ENCODE measurements at places on chromosomes 7 and 10. TPM values are rescaled to one million over a fixed set of nuclear protein-coding genes. Genes with fewer than 3 reads are reported as not detected.

DNA sequence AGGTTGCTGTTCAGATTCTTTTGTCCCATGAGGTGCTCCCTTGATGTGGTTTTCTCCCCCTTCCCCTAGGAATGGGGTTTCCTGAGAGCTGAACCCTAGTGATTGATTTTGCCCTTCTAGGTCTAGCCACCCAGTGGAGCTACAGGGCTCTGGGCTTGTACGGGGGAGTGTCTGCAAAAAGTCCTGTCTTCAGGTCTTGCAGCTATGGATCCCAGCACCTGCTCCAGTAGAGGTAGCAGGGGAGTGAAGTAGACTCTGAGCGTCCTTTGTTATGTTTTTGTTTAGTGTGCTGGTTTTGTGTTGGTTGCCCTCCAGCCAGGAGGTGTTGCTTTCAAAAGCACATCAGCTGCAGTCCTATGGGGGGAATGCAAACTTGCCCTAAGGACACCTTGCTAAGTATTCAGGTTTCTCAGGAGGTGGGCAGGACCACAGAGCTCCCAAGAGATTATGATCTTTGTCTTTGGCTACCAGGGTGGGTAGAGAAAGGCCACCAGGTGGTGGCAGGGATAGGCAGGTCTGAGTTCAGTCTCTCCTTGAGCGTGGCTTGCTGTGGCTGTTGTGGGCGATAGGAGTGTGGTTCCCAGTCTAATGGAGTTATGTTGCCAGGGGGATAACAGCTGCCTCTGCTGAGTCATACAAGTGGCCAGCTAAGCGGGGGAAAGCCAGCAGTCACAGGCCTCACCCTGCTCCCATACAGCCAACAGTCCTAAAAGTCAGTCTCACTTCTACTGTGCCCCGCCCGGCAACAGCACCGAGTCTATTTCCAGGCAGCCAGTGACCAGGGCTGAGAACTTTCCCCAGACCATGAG, 92.4 kb upstream of the JCAD start:
- peak; percentile 1 for DNase-seq
- H3K27ac ChIP-seq = no peak overlapping the region
- H3K4me3 ChIP-seq = no peak overlapping the region
- H3K27me3 ChIP-seq = no peaks in the 10 kb centered on the region
- H3K36me3 ChIP-seq = no peaks in the 10 kb centered on the region

DNA sequence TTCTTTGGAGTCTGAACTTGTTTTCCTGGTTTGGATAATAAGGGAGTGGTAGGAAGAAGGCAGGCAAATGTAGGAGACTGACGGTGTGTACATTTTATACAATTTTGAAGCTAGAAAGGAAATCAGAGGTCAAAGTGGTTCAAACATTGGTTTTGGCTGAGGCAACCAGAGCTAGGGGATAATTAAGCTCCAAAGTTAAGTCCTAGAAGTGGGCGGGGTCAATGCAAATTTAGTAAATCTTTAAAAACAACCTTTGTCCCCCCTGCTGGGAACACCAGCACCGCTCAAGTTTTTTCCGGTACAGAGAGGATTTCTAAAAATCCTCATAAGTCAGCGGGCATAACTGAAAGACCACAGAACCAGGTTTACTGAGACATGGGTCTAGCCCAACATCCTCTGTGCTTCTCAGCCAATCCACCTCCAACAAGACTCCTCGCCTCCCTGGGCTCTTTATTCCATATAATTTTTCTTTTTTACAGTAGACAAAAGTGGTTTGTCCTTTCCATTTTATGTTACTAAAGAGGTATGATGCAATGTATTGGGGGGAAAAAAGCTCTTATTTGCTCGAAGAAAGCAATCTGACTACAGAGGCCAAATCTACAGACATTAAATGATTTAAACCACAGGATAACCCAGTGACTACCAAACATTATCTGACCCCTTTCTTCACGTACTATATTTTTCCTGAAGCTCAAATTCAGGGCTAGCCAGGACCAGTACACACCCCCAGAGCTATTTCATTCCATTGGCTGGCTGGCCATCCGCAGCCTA, 1.6 kb downstream of the GLUD1 start:
- H3K4me1 ChIP-seq = peaks cover 27% of the 10 kb centered on the region
- no peaks in the 10 kb centered on the region for H3K36me3 ChIP-seq
- H3K4me3 ChIP-seq = peak overlapping the region; percentile 82
- no peak for DNase-seq

Gene BPGM
- total RNA-seq = 10.7 TPM

DNA sequence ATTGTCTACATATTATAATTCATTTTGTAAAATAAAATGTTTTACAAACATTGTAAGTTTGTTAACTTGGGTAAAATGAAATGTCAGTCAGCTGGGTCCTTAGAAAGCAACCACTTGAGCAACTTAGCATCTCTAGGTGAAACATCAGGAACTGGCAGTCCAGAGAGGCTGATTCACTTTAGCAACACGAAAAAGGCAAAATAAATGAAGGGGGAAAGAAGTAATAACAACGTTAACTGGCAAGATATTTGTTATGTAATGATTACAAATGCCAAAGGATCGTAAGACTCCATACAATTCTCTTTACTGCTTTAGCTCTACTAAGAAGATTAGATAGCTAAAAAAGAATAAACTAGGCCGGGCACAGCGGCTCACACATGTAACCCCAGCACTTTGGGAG, 5.0 kb downstream of the PDZD8 start:
- peaks cover 51% of the 10 kb centered on the region for H3K4me1 ChIP-seq
- no peak for DNase-seq
- no peak overlapping the region for H3K4me3 ChIP-seq
- no peaks in the 10 kb centered on the region for H3K27me3 ChIP-seq
- H3K27ac ChIP-seq = peak overlapping the region; percentile 46
- no peaks in the 10 kb centered on the region for H3K36me3 ChIP-seq

Gene LIPK
- not detected for total RNA-seq

Gene FLNC
- total RNA-seq = 10.2 TPM

DNA sequence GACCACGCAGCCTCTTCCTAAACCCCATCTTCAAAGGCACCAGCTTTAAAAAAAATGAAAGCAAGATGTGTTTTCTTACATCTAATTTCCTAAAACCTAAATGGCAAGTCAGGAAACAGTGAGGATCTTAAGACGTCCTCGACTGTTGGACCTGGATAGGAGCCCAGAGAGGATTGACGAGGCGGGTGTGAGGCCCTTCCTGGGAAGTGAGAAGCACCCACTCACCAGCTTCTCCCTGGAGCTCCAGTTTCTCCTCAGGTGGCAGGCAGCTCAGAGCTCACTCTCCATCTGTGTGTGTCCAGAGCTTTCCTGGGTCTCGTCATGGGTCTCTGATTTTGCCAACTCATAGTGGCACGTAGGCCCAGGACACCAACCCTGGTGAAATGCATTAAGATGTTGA, 614.0 kb upstream of the AUTS2 start:
- no peak overlapping the region for H3K4me3 ChIP-seq
- no peaks in the 10 kb centered on the region for H3K27me3 ChIP-seq
- no peak for DNase-seq
- no peaks in the 10 kb centered on the region for H3K36me3 ChIP-seq
- no peaks in the 10 kb centered on the region for H3K4me1 ChIP-seq

GRCh38 chr7:95715274-95715673, 57.1 kb upstream of the DYNC1I1 start:
- no peaks in the 10 kb centered on the region for H3K36me3 ChIP-seq
- no peaks in the 10 kb centered on the region for H3K27me3 ChIP-seq
- H3K27ac ChIP-seq = no peak overlapping the region
- no peak overlapping the region for H3K4me3 ChIP-seq
- DNase-seq = no peak
- no peaks in the 10 kb centered on the region for H3K4me1 ChIP-seq

- no peaks in the 10 kb centered on the region for H3K27me3 ChIP-seq
- no peak for DNase-seq
- peak overlapping the region; percentile 54 for H3K27ac ChIP-seq
- H3K4me1 ChIP-seq = peaks cover 60% of the 10 kb centered on the region
Observed at GRCh38 chr10:71999360-72000072, 35.3 kb downstream of the CHST3 start.

DNA sequence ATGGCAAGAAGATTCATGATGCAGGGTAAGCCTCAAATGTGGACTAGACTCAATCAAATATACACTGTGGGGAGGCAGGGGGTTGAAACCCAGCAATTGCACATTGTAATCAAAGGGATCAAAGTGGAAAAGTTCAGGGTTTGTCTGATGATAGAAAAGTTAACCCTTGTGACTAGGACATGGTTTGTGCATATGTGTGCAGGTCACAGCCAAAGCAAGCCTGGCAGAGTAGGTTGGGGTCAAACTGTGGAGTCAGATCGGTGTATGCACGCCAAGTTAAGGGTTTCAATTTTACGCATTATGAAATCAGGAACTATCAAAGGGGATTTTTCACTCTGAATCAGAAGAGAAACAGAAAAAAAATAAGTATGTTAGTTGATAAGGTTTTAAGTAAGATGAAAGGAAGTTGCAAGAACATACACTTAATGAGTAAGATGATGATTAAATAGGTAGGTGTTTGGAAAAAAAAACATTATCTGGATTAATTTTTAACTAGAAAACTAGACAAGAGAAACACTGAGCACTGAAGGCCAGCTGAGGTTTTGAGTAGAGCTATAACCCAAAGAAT, 188.3 kb downstream of the DGKB start:
- no peaks in the 10 kb centered on the region for H3K36me3 ChIP-seq
- H3K27me3 ChIP-seq = no peaks in the 10 kb centered on the region
- no peak for DNase-seq

- H3K36me3 ChIP-seq = no peaks in the 10 kb centered on the region
- no peaks in the 10 kb centered on the region for H3K27me3 ChIP-seq
- peak overlapping the region; percentile 14 for H3K4me3 ChIP-seq
- DNase-seq = no peak
- no peaks in the 10 kb centered on the region for H3K4me1 ChIP-seq
Observed at GRCh38 chr7:124649397-124650014, 116.1 kb downstream of the GPR37 start.

- no peak for DNase-seq
- no peaks in the 10 kb centered on the region for H3K36me3 ChIP-seq
- no peak overlapping the region for H3K27ac ChIP-seq
- H3K27me3 ChIP-seq = no peaks in the 10 kb centered on the region
- no peaks in the 10 kb centered on the region for H3K4me1 ChIP-seq
- no peak overlapping the region for H3K4me3 ChIP-seq
Observed at GRCh38 chr10:68202960-68203353, 29.0 kb downstream of the ATOH7 start.

DNA sequence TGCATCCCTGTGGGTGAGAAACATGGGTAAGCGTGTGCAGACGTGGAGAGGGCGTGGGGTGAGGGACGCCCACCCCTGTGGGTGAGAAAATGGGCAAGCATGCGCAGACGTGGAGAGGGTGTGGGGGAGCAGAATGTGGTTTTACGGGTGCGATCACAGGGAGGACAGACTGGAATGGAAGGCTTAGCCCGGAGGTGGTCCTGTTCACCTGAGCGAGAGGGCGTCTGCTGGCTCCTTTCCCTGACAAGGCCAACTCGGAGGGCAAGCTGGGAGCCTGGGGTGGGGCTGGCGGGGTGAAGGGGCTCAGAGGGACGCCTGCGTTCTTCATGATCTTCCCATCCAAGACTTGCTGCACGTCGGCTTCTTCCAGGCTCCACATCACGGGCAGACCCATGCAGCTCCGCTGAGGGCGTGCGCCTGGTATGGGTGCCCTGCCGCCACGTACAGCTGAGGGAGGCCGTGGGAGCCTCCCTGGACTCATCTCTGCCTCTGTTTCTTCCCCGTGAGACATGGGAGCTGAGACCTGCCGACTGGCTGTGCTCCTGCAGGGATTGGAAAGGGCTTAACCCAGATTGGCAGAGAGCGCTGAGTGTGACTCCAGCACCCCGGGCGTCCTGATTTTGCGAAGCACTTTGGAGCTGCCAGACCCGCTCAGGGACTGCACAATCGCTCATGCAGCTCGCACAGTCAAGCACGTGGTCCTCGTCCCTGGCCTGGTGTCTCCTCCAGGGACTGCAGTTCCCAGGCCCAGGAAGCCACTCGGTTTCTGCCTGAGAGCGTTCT, 74.3 kb upstream of the SHH start:
- H3K36me3 ChIP-seq = no peaks in the 10 kb centered on the region
- DNase-seq = no peak
- H3K27ac ChIP-seq = no peak overlapping the region
- no peak overlapping the region for H3K4me3 ChIP-seq
- H3K4me1 ChIP-seq = peaks cover 4% of the 10 kb centered on the region
- H3K27me3 ChIP-seq = no peaks in the 10 kb centered on the region

Gene ANK3
- total RNA-seq = 2.5 TPM

GRCh38 chr10:32957341-32958084, 517 bp downstream of the ITGB1 start:
- peak overlapping the region; percentile 77 for H3K4me3 ChIP-seq
- peaks cover 33% of the 10 kb centered on the region for H3K4me1 ChIP-seq
- peaks cover 4% of the 10 kb centered on the region for H3K36me3 ChIP-seq
- H3K27me3 ChIP-seq = no peaks in the 10 kb centered on the region
- DNase-seq = no peak

DNA sequence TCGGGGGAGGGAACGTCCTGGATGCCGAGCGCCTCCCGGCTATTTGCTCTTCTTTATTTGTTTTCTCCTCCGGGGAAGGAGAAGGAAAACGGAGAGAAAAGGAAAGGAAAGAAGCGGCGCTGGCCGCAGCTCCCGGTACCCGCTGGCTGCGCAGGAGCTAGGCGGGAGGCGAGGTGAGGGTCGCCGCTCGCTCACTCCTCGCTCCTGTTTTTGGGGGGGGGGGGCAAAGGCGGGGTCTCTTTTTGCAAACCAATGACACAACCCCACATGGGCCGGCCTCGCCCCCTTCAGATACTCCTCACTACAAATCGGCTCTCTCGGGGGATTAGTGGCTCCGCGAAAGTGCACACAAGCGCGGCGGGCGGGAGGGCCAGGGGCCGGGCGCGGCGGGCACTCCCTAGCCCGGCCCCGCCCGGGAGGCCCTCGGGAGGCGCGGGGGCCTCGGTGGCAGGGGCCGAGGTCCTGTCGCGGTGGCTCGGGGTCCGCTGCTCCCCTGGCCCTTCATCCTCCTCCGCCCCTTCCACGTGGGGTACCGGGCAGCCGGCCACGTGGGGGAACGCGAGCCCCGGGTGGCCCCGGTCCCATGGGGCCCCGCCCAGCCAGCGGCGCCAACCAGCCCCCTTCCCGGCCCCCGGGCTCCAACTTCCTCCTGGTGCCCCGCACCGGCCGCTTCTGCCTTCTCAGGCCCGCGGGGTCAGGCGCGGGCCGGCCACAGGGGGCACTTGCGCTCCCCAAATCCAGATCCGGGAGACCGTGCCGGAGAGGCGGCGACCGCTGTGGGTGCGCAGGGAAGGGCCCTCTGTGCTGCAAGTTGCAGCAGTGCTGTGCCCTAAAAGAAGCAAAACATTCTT, 718 bp upstream of the CTBP2 start:
- peak overlapping the region; percentile 93 for H3K27ac ChIP-seq
- DNase-seq = no peak
- H3K36me3 ChIP-seq = peaks cover 4% of the 10 kb centered on the region
- H3K4me3 ChIP-seq = peak overlapping the region; percentile 80

DNA sequence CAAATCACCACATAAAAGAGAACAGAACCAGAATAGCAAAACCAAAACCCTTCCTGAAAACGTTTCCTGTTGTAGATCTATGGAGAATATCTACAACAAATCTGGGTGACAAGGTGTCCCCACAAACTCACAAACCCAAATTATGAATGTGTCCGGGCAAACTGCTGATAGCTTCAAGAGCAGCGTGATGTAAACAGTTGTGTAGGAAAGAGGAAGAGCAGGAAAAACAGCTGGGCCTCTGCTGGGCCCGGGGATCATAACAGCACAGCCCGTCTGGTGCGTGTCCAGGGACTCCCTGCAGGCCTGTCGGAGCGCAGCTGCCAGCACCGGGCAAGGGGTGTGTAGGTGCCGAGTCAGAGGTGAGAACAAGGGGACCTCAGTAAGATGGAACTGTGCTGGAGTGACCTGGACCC, 53.7 kb downstream of the KCNH2 start:
- no peak overlapping the region for H3K27ac ChIP-seq
- peaks cover 11% of the 10 kb centered on the region for H3K27me3 ChIP-seq
- DNase-seq = no peak
- no peaks in the 10 kb centered on the region for H3K4me1 ChIP-seq

Gene SEMA3D
- 11.5 TPM for total RNA-seq
